ENCODE measurements at places on chromosomes 6 and 20.

DNA sequence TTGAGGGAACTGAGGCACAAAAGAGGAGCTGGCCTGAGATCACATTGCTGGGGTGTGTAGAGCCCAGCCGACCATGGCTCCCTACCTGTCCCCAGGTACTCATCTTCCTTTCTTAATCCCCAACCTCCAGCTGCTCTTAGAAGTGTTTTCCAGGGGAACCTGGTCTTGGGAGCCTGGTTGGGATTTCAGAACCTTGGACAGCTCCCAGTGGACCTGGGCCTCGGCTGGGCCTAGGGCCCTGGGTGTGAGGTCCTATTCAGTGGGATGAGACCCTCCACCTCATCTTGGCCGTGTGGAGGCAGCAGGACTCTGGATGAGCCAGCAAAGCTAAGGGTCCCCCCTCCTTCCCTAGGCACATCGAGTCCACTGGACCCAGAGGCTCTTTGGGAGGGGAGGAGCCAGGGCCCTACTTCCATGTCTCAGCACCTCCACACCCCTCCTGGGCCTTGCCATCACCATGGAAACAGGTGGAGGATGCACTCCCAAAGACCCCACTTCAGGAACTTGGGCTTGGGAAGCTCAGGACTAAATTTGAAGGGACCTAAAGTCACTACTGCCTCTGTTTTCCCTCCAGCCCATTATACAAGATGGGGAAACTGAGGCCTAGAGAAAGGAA lies 38.5 kb downstream of the DLGAP4 start:
- DNase-seq = no peak

- no peak for DNase-seq
Measured at GRCh38 chr6:137756788-137757187, 110.3 kb upstream of the TNFAIP3 start.

DNA sequence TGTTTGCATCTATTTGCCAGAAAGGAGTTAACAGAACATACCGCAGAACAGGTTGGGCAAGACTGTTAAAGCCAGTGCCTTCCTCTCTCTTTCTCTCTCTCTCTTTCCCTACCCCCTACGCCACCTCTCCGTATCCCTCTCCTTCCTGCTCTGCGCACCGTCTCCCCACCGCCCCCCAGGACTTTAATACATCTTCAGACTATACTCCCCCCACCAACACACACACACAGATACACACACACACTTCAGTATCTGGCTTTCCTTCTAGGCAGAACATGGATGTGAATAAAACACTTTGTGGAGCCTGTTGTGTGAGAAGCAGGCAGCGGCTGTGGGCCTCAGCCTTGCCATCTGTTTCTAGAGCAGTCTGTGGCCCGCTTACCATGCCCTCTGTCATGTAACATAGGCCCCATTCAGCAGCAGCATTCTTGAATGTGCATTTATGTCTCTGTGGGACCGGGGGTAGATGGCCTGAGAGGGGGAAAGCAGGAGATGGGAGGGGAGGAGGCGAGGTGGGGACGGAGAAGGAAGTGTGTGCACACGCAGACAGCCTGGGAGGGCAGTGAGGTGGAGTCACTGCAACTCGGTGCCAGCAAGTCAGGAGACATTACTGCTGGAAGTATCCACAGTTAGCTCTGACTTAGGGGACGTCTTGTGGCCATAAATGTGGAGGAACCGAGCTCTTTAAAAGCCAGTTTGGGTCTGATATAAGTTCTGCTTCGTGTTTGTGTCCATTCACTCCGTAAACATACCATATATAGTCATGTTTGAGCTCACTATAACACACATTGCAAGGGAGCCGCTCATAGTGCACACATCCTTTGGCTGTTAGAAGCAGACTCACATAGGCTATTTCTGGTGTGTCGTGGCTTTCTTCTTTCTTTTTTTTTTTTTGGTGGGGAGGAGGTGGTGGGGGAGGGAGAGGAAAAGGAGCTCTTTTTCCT lies 38.4 kb downstream of the RREB1 start:
- DNase-seq = no peak

GRCh38 chr20:834151-834746 lies 734 bp downstream of the FAM110A start:
- no peak for DNase-seq

Data from cortex of kidney (tissue), 1 donor.